ENCODE measurements at places on chromosomes 3 and 15. TPM values are rescaled to one million over a fixed set of nuclear protein-coding genes. Genes with fewer than 3 reads are reported as not detected.

DNA sequence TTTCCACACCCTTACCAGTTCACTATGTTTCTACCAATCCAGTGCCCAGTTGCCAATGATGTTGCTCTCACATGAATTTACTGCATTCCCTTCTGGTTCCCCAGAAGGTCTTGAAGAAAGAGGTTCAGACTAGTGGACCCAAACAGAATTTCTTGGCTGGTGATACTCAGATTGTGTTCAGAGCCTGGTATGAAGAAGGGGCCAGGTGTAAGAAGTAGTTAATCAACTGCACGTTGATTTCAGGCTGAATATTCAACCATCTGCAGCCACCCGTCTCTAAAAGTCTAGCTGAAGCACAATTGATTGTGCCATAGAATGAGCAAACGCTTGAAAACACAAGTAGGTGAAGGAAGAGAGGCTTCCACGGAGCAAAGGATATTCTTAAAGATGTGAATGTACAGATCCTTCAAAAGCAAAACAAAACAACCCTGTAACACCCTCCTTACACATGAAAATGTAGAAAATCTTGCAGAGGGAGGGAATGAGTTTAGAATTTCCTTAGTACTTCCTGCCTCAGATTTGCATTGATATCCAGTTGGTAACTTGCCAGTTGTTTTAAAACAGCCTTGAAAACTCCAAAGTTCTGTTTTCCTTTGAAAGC lies 4.7 kb downstream of the RBMS3 start:
- H3K4me1 ChIP-seq, result peaks cover 8% of the 10 kb centered on the region
- no peak for DNase-seq
- H3K27ac ChIP-seq, result peak overlapping the region; percentile 12
- H3K27me3 ChIP-seq, result no peaks in the 10 kb centered on the region

DNA sequence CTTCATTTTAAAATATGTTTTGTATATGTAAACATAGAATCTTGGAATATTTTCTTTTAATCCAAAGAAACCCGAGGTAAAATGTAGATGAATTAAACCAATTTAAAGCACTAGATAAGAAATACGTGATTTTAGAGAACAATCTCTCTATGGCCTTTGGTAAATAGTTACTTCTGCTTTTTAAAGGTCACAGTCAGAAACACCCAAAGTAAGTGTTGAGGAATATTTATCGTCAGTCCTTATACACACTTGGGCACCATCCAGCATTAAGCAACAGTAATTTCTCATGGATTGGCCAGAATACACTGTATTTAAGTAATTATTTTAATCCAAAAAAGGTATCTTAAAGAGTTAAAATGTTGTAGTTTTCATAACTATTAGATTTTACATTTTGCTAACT lies 713.2 kb downstream of the NLGN1 start:
- H3K4me3 ChIP-seq, result no peak overlapping the region
- no peaks in the 10 kb centered on the region for H3K36me3 ChIP-seq
- no peaks in the 10 kb centered on the region for H3K27me3 ChIP-seq
- H3K4me1 ChIP-seq, result no peaks in the 10 kb centered on the region
- no peak for DNase-seq

GRCh38 chr3:140308535-140308934 lies 369.3 kb upstream of the TRIM42 start:
- no peaks in the 10 kb centered on the region for H3K4me1 ChIP-seq
- DNase-seq, result no peak
- H3K27me3 ChIP-seq, result no peaks in the 10 kb centered on the region
- no peak overlapping the region for H3K27ac ChIP-seq

GRCh38 chr3:153744889-153745288 lies 376.3 kb upstream of the ARHGEF26 start:
- no peaks in the 10 kb centered on the region for H3K27me3 ChIP-seq
- H3K36me3 ChIP-seq, result no peaks in the 10 kb centered on the region
- H3K4me1 ChIP-seq, result no peaks in the 10 kb centered on the region
- DNase-seq, result no peak
- no peak overlapping the region for H3K27ac ChIP-seq

Gene ANKUB1
- not detected for total RNA-seq

All from body of pancreas (tissue), 4 donors.